ENCODE measurements at places on chromosomes 1 and 21.
A peak's percentile ranks its signal among the peaks of the same experiment; 100 is the strongest.

- DNase-seq = no peak
Observed at GRCh38 chr1:10667861-10668761, 128.3 kb downstream of the CASZ1 start.

- DNase-seq = no peak
Observed at GRCh38 chr1:5296557-5297179, 642.3 kb downstream of the AJAP1 start.

GRCh38 chr1:205325334-205325884 lies 3.9 kb upstream of the NUAK2 start:
- DNase-seq = peak; percentile 86

- no peak for DNase-seq
Observed at GRCh38 chr1:973459-974292, 7.4 kb downstream of the PLEKHN1 start.

DNA sequence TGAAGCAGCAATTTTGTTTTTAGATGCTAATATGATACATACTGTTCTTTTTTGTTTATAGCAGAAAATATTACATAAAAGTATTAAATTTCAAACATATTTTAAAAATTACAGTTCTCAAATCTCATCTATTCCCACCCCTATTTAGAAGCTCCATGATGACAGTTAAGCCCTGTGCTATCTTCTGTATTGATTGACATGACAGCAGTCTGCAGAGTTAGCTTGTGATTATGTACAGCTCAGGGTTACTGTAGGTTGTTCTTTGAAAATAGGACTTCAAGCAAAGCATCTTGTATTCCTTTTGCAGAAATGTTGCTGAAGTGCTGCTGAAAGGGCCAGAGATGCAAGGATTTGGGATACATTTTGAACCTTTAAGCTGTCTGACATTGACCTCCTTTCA lies 8.2 kb downstream of the GPSM2 start:
- no peak for DNase-seq

GRCh38 chr1:91026777-91027176 lies 4.9 kb upstream of the ZNF644 start:
- no peak for DNase-seq

DNA sequence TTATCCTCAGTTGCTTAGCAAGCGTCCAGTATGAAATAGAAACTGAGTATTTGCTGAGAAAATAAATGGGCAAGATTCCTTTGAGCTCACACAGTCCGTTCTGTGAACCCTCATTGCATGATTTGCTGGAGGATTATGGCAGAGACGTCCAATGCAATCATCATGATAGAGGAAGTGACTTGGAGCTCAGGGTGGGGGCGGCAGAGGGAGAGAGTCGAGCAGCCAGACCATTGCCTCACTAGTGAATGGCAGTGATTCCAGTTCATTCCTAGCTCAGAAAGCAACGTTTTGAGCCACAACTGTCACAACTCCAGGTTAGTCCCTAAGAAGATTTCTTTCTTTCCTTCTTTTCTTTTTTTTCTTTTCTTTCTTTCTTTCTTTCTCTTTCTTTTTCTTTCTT lies 27.5 kb upstream of the COL9A2 start:
- no peak for DNase-seq

DNA sequence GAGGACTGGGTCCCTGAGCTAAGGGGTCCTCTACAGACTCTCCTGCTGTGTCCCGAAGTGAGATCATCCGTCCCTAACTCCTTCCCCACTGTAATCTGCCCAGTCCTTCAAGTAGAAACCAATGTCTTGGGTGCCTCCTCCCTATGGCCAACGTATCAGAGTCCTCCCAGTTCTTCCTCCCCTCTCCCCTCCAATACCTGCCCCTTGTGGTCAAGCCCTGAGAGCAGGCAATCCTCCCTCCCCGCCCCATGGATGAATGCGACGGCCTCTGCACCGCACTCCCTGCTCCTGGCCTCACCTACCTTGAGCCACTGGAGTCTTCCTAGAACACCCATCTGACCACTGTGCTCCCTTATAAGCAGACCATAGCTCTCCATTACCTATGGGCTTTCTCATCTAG lies 31.1 kb downstream of the HTR6 start:
- DNase-seq = no peak

- no peak for DNase-seq
Observed at GRCh38 chr1:30036666-30037065, 686.7 kb downstream of the MATN1 start.

GRCh38 chr1:64490213-64490818 lies 20.4 kb downstream of the CACHD1 start:
- DNase-seq = no peak

- DNase-seq = no peak
Observed at GRCh38 chr1:184405094-184405800, 18.4 kb downstream of the C1orf21 start.

- no peak for DNase-seq
Observed at GRCh38 chr1:241130881-241131280, 226.1 kb downstream of the RGS7 start.

DNA sequence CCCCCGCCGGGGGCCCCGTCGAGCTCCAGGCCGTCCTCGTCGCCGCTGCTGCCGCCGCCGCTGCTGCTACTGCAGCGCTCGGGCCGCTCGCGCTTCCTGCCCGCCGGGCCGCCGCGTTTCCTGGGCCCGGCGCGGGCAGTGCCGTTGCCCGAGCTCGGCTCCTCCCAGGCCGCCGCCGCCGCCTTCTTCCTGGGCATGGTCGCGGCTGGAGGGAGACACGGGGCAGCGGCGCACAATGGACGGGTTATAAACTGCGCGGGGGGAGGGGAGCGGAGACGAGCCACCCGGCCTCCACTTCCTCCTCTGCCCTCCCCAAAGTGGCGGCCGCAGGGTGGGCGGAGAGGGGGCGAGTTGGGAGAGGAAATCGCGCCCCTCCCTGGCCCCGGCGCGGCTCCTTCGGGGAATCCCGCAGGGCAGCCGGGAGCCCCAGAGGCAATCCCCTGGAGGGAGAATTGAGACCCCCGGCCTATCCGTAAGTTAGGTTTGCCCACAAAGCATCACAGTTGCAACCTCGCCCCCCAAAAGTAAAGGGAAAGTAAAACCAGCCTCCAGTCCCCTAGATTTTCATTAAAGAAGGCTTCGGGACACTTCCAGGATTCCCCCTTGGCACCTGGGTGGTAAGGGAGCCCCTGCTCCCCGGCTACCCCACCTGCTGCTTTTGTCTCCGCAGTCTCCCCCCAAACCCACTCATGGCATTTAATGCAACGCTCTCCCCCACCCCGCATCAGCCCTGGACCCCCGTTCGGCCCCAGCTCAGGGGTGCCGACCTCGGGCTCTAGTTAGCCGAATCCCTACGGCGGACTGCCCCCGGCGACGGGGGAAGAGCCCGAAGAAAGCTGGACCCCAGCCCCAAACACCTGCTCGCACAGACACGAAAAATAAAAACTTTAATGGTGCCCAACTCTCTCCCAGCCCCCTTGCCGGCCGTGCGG lies 893 bp downstream of the RCC2 start:
- no peak for DNase-seq

DNA sequence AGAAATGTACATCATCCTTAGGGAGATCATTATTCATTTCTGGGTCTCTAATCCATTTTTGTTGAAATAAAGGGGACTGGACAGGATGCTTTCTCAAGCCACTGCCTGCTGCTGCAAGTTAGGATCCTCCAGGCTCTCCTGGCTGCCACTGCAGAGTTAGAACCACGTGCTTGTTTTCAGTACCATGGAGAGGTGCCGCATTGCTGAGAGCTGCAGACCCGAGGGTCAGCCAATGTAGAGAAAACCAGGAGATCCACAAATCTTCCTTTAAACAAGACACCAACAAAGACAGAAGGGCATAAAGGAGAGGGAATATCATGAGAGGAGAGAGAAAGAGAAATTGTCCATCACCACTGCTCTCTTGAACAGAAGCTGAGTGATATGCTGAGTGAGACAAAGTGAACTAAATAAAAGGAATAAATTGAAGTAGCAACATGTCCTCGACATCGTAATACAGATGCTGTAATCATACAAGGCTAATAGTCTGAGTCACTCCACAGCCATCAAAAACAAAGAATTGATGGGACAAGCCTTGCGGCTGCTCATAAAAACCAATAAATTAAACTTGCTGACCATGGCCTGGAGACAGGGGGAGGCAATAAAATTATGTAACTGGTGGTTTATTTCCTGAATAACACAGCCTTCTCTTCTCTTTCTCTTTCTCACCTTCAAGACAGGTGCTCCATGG lies 255.7 kb downstream of the OMA1 start:
- no peak for DNase-seq

Data from iPS DF 19.7 (cell line).